Stimulated activated naive CD8-positive, alpha-beta T cell treated with anti-CD3 and anti-CD28 coated beads, Interleukin-15, amount 100 ng/mL, for 72 hours (primary cell): ENCODE measurements at places on chromosomes 5 and 9.

- DNase-seq = no peak
Observed at GRCh38 chr9:18905028-18905882, 127.8 kb downstream of the SAXO1 start.

DNA sequence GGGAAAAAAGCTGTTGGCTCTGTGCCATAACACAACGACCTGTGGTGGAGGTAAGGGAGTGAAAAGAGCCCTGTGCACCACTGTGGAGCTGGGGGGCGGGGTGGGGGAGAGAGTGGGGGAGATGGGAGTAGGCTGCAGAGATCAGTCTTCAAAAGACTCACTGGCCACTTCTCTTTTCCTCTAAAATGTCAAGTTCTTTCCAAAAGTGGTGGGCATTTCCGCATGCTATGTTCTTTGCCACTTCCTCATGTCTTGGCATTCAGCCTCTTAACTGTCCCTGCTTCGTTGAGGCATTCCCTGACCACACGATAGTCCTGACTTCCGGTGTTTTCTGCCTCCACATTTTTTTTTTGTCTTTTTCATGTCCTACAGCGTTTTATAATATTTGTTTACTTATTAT is 2.4 kb upstream of the PPP2R2B start:
- no peak for DNase-seq

DNA sequence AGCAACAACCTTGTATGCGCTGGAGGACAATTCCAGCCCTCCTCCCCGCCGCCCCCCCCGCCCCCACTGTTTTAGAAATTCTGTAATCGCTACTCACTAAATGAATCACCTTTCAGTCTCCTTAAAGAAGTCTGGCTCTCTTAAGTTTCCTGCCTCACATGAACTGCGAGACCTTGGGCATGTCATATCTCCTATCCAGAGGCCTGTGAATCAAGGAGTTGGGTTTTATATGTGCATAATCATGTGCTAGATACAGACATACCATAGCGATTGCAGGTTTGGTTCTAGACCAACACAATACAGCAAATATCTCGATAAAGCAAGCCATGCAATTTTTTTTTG is 337 bp upstream of the DMAC1 start:
- DNase-seq = no peak

- no peak for DNase-seq
Observed at GRCh38 chr9:129070696-129071525, 10.0 kb upstream of the DOLPP1 start.

GRCh38 chr9:28034242-28034641 is 461.0 kb upstream of the C9orf72 start:
- no peak for DNase-seq

GRCh38 chr9:91047993-91048607 is 246.5 kb downstream of the SYK start:
- peak; percentile 65 for DNase-seq

GRCh38 chr5:170372971-170373370 is 16.2 kb downstream of the KCNMB1 start:
- DNase-seq = no peak

DNA sequence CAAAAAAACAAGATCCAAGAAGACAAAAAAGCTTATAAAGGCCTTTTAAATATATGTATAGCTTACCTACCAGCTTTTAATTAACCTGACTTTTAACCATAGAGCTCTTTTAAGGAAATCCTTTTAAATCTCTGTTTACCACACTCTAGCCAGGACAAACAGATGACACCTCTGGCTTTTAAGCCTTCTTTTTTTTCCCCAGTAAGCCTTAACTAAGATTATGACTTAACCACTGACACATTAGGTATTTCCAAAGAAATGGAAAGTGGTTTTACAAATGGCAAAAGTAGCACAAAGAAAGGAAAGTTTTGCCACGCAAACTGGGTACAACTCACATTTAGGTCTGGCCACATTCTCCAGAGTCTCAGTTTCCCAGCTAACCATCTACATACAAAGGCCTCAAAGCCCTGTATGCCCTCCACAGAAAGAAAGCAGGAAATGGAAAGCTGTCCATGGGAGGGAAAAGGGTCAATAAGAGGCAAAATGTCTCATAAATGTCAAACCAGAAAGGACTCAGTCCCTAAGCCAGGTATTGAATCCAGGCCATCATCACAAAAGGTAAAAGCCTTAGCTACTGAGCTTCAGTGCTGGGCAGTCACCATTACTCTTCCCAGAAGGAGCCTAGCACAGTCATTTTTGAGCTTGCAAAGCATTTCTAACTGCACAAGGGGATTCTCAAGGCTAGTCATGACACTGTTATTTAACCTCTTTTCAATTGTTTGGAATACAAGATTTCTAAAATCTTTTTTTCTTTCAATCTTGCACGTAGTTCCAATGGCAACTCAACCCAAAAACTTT is 19.7 kb downstream of the TMEM161B start:
- DNase-seq = no peak

- no peak for DNase-seq
Observed at GRCh38 chr5:147693233-147693632, 89.3 kb downstream of the JAKMIP2 start.
